ENCODE measurements at places on chromosomes 1 and 21.

- no peak for DNase-seq
Measured at GRCh38 chr1:30868833-30869435, 39.6 kb downstream of the SDC3 start.

DNA sequence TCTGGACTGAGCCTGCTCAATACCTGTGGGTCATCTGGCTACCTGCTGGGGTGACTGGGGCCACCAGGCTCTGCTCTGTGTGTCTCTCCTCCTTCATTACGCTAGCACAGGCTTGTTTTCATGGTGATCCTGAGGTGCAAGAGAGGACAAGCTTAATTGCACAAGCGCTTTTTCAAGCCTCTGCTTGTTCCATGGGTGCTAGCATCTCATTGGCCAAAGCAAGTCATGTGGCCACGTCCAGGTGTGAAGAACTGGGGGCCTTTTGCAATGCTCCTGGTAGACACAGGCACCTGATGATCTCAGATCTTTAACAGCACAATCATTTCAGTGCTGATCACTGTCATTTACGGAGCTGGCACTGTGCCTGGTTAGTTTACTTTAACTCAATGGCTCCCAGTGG, 114.6 kb downstream of the KAZN start:
- DNase-seq, result no peak

GRCh38 chr1:27658951-27659496, 13.0 kb downstream of the IFI6 start:
- DNase-seq, result peak; percentile 30

DNA sequence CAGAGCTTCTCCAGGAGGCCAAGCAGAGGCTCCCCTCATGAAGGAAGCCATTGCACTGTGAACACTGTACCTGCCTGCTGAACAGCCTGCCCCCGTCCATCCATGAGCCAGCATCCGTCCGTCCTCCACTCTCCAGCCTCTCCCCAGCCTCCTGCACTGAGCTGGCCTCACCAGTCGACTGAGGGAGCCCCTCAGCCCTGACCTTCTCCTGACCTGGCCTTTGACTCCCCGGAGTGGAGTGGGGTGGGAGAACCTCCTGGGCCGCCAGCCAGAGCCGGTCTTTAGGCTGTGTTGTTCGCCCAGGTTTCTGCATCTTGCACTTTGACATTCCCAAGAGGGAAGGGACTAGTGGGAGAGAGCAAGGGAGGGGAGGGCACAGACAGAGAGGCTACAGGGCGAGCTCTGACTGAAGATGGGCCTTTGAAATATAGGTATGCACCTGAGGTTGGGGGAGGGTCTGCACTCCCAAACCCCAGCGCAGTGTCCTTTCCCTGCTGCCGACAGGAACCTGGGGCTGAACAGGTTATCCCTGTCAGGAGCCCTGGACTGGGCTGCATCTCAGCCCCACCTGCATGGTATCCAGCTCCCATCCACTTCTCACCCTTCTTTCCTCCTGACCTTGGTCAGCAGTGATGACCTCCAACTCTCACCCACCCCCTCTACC, 19.1 kb downstream of the CSF1 start:
- no peak for DNase-seq

- no peak for DNase-seq
Measured at GRCh38 chr21:44973598-44973997, 33.8 kb downstream of the SLX9 start.

DNA sequence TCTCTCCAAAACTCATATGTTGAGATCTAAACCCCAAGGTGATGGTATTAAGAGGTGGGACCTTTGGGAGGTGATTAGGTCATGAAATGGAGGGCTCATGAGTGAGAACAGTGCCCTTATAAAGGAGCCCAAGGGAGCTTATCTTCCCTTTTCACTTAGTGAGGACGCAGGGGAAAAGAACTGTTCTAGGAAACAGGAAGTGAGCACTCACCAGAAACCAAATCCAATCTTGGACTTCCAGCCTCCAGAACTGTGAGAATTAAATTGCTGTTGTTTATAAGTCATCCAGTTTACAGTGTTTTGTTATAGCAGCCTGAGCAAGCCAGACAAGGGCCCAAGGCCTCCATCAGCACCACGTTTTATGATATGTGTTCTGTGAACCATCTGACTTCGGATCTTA, 60.3 kb upstream of the LRRC8D start:
- no peak for DNase-seq

- no peak for DNase-seq
Measured at GRCh38 chr1:143720087-143721023, 251.4 kb downstream of the FAM72C start.

DNA sequence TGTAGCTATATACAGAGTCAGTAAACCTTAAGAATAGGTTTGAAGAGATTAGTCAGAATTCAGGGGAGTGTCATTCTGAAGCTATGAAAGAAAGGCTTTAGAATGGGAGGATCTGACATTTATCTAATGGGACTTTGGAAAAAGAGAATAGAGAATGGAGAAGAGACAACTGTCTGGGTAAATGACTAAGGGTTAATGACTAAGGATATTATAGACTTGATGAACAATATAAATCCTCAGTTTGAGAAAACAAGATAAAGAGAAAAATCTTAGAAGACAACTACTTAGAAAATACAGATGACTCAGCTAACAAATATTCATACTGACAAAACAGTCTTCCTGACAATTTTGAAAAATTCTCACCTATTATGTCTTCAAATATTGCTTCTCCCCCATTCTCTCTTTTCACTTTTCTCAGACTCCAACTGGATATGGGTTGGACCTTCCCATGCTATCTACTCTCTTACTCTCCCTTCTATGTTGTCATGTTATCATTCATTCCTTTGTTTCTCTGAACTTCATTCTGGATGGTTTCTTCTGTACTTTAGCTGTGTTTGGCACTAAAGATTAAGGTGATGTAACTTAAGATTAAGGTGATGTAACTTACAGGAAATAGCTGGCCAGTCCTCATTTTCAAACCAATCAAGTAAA, 20.4 kb downstream of the SLC16A1 start:
- DNase-seq, result no peak

DNA sequence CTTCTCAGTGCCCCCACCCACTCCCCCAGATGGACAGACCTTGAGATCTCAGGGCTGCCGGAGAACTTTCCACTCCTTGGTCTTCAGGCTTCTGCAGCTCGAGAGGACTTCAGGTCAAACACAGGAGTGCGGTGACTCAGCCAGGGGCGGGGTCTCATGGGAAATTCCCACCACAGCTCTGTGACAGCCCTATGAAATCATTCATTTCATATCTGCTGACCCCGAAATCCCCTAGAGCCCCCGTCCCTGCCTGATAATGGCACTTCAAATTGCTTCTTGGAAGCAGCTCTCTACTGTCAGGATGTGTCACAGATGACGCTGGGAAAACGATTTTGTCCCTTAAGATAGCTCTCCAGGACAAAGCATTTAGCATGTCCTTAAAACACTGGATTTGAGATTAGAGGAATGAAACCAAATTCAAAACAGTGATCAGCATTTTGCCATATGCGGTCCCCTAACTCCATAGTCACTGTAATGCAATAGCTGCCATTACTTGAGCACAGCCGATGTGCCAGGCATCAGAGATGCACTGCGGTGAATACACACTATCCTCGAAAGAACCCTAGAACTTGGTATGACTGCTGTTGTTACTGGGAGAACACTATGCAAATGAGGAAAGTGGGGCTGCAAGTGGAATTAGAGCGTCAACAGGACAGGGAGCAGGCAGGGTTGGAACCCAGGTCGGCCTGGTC, at the start of gene TNFRSF9:
TNFRSF9 (minus strand) TSS at position 95 of the 692 bp plus-strand sequence. CDS start 845 bp downstream, outside the sequence.
- DNase-seq, result peak; percentile 53

DNA sequence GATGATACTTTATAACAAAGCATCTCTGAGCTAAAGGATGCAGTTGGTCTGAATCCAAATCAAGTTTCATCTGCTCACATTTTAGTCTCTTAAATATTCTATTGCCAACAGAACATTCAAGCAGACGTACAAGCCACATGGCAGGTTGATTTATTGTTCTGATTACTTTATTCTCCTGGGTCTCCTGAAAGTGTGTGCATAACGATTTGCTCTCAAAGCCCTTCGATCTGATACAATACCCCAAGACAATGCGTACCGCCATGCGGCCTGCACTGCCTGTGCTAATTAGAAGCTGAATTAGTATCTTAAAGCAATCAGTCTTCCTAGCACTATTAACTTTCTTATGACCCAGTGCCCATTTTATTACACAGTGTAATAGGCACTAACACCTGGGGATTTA, 56.9 kb downstream of the FHAD1 start:
- no peak for DNase-seq

GRCh38 chr1:198437332-198437731, 103.1 kb downstream of the ATP6V1G3 start:
- DNase-seq, result no peak

- no peak for DNase-seq
Measured at GRCh38 chr1:161705537-161705936, 1.5 kb upstream of the FCRLA start.

DNA sequence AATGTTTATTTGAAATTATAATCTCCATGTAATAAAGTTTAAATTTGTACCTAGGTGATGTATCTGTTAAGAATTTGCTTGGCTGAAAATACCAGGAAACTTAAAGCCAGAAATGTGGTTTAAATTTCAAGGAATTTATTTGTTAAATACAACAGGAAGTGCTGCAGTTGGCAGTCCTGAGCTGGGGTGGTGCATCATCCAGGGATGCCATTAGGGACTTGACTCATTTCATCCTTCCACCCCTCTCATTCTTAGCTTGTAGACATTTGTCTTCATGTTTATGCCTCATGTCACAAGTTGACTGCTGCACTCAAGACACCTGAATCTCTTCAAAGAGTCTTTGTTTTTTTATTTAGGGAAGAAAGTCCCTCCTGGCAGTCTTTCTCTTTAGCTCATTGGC, 175.9 kb downstream of the LHX8 start:
- DNase-seq, result no peak

GRCh38 chr1:83027511-83027910, 971.4 kb downstream of the TTLL7 start:
- no peak for DNase-seq

All from activated CD4-positive, alpha-beta T cell treated with anti-CD3 and anti-CD28 coated beads, Interleukin-2, amount 50 U/mL, for 1 hour (primary cell).